Osteoblast (primary cell): ENCODE measurements at places on chromosomes 2 and 18. TPM values are rescaled to one million over a fixed set of nuclear protein-coding genes. Genes with fewer than 3 reads are reported as not detected.

- H3K4me3 ChIP-seq = no peak overlapping the region
Measured at GRCh38 chr2:152240559-152241231, 65.1 kb upstream of the STAM2 start.

- no peak overlapping the region for H3K27ac ChIP-seq
- H3K4me3 ChIP-seq = no peak overlapping the region
- no peak for DNase-seq
- H3K27me3 ChIP-seq = peaks cover 33% of the 10 kb centered on the region
Measured at GRCh38 chr2:56184500-56185011, 766 bp downstream of the CCDC85A start.

DNA sequence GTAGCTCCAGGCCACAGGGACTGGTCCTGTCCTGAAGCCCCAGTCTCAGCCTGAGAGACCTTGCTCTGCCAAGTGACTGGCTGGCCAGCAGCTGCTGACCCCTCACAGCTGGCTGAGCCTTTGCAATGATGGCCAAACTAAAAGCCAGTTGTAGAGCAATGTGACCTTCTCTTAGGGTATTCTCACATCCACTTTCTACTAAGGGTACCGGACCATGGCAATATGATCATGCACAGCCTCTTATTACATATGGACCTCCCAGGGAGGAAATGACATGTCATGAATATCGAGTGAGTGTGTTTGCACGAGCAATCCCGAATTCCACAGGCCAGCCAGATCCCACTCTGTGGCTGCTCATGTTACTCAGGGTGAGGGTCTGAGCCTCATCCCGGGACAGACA lies 213.9 kb downstream of the VAPA start:
- DNase-seq = no peak
- H3K27ac ChIP-seq = no peak overlapping the region
- peaks cover 34% of the 10 kb centered on the region for H3K27me3 ChIP-seq
- no peaks in the 10 kb centered on the region for H3K36me3 ChIP-seq
- no peaks in the 10 kb centered on the region for H3K4me1 ChIP-seq
- no peak overlapping the region for H3K4me3 ChIP-seq

- no peak overlapping the region for H3K27ac ChIP-seq
- no peaks in the 10 kb centered on the region for H3K4me1 ChIP-seq
- no peak overlapping the region for H3K4me3 ChIP-seq
Measured at GRCh38 chr18:24799176-24799575, 338.7 kb downstream of the HRH4 start.

DNA sequence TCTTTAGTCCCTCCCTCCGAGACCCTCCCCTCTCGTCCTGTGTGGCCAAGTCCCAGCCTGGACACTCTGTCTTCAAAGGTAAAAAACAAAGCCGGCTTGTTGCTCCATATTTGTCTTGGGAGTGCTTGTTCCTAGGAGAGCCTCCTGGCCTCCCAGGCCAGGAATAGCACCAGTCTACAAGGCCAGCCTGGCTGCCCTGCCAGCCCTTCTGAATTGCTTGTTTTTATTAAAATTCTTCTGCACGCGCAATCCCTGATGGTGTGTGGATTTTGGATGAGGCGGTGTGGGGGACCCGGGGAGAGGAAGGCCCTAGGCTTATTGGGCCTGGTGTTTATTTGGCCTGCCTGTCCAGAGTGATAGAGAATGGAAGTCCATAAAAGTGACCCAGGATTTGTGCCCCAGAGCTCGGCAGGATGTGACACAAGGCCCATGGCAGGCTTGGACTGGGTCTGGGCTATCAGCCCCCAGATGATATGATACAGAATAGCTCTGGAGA lies 297.3 kb downstream of the CYP26B1 start:
- no peak for DNase-seq
- no peak overlapping the region for H3K27ac ChIP-seq
- H3K4me3 ChIP-seq = no peak overlapping the region
- H3K36me3 ChIP-seq = no peaks in the 10 kb centered on the region
- H3K4me1 ChIP-seq = peaks cover 9% of the 10 kb centered on the region

- no peak overlapping the region for H3K27ac ChIP-seq
- no peaks in the 10 kb centered on the region for H3K36me3 ChIP-seq
- no peak overlapping the region for H3K4me3 ChIP-seq
- no peaks in the 10 kb centered on the region for H3K4me1 ChIP-seq
- no peaks in the 10 kb centered on the region for H3K27me3 ChIP-seq
Measured at GRCh38 chr2:117360586-117360985, 453.9 kb upstream of the DDX18 start.

DNA sequence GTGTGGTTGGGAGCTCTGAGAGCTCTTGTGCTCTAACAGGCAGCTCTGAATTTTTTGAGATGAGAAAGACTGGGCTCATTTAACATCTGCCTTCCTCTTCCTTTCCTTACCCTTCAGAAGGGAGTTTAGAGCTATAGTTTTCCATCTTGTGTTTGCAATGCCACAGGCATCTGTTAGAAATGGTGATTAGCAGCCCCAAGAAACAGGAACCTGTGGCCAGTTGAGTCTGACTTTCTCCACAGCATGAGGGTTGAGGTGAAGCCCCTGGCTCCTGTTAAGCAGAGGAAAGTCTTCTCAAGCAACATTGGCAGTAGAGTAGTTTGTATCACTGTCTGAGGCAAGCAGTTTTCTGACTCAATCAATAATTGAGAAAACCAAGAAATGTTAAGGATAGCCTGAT lies 577.4 kb downstream of the ZEB2 start:
- no peak for DNase-seq
- H3K4me1 ChIP-seq = peaks cover 6% of the 10 kb centered on the region
- H3K27ac ChIP-seq = no peak overlapping the region
- H3K27me3 ChIP-seq = no peaks in the 10 kb centered on the region

DNA sequence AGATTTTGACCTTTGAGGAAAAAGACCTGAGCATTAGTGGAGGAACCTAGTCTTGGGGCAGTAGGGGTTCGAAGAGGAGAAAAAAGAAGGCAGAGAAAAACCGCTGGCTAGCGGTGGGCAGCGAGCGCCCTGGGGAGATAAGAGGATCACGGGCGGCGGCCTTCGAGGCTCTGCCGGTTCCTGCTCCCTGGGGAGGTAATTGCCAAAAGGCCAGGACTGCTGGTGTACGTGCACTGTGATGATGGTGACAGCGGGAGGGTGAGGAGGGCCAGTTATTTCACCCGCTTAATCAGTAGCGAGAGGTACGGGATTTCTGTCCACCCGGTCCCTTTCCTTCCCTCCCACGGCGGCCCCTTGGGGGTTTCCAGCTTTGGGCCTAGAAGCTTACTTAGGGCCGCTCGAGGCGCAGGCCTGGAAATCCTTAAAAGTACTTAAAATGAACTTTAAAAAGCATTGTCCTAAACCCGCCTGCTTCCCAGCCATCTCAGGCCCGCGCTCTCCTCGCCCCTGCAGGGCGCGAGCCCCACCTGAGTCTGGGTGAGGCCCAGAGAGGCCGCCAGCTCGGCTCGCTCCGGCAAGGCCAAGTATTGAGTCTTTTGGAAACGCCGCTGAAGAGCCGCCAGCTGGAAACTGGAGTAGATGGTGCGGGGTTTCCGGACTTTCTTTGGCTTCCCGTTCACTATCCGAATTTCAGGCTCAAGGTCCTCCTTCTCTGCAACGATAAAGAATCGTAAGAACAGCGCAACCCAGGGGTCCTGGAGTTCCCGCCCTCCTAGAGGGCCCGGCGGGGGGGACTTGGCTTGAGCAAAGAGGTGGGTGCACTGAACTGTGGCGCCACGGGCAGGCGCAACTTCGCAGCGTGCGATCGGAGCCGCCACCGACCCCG lies 1.5 kb downstream of the DLX2 start:
- no peaks in the 10 kb centered on the region for H3K27me3 ChIP-seq
- H3K27ac ChIP-seq = peak overlapping the region; percentile 45
- H3K4me1 ChIP-seq = peaks cover 54% of the 10 kb centered on the region
- peak; percentile 73 for DNase-seq

DNA sequence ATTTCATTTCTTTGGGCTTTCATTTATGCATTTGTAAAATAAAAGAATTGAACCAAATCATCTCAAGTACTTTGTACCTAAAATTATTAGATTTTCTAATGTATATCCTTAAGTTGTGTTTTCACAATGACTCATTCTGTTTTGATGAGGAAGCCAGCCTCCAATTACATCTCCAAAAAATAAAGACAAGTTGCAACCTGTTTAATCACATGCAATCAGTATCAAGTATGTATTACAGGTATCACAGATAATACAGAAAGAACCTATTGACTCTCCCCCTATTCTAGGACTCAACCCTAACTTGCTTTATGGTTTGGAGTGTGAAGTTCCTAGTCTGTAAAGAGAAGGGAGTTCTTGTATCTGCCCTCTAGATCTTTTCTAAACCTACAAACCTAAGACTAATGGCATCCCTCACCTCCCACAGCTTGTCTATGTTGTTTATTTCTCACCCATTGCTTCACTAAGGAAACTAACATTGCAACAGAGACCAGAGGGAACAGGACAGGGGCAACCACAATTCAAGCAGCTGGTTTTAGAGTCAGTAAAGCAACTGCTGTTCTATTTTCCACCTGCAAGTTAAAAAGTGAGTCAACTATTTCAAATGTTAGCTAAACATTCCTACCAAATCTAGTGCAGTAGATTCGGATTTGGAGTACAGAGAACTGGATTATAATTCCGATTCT lies 141.1 kb upstream of the ETAA1 start:
- peaks cover 21% of the 10 kb centered on the region for H3K4me1 ChIP-seq
- no peak for DNase-seq
- no peaks in the 10 kb centered on the region for H3K27me3 ChIP-seq

DNA sequence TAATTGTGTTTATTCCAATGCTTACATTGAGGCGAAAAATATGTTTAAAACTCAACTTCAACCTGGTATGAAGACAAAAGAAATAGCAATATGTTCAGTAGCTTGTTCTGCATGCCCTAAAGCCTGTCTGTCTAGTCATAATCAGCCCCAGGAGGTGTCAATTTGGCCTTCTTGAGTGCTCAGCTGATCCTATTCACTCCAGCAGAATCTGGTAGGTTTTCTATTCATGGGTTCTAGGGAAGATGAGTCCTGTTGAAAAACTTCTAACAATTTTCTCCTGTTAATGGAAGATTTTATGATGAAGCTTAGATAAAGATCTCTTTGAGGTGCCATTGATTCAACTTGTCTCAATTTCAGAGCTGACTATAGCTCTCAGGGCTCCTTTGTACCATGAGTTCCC lies 402.0 kb upstream of the UBE2E3 start:
- no peak overlapping the region for H3K4me3 ChIP-seq
- H3K36me3 ChIP-seq = no peaks in the 10 kb centered on the region
- H3K4me1 ChIP-seq = peaks cover 5% of the 10 kb centered on the region
- no peak for DNase-seq

DNA sequence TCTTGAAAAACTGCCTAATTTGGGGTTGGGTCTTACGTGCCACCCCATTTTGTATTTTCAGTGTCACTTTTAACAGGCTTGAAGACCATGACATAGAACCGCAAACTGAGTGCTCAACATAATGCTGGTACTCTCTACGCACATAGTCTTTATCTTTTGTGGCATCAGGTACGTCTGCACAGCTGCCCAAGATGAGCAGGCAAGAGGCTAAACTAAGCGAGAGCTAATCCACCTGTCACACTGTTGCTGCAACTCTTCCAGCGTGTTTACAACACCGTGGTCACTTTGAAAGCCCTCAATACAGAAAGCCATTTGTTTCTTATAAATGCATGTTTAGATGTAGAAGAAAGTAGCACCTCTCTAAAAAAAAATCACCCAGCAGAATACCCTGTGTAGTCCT lies 270.0 kb upstream of the TCF4 start:
- no peak for DNase-seq
- peaks cover 27% of the 10 kb centered on the region for H3K4me1 ChIP-seq
- peak overlapping the region; percentile 69 for H3K27ac ChIP-seq
- H3K4me3 ChIP-seq = peak overlapping the region; percentile 69
- H3K27me3 ChIP-seq = no peaks in the 10 kb centered on the region

DNA sequence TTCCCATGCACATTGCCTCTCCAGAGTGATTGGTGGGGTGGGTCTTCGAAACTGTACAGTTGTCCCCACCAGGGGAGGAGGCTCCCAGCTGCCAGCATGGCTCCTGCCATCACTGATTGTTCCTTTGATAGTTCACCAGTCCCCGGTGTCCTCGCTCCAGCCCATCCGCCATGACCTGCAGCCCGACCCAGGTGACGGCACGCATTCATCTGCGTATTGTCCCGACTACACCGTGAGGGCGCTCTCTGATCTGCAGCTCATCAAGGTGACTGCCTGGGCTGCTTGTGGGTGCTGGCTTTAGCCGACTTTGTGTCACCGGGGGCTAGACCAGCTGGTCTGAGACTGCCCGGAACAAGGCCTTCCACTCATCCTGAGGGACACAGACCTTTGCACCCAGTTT lies 12.4 kb downstream of the CNNM3 start:
- peaks cover 6% of the 10 kb centered on the region for H3K36me3 ChIP-seq
- H3K27me3 ChIP-seq = no peaks in the 10 kb centered on the region
- DNase-seq = no peak
- H3K4me1 ChIP-seq = peaks cover 6% of the 10 kb centered on the region

DNA sequence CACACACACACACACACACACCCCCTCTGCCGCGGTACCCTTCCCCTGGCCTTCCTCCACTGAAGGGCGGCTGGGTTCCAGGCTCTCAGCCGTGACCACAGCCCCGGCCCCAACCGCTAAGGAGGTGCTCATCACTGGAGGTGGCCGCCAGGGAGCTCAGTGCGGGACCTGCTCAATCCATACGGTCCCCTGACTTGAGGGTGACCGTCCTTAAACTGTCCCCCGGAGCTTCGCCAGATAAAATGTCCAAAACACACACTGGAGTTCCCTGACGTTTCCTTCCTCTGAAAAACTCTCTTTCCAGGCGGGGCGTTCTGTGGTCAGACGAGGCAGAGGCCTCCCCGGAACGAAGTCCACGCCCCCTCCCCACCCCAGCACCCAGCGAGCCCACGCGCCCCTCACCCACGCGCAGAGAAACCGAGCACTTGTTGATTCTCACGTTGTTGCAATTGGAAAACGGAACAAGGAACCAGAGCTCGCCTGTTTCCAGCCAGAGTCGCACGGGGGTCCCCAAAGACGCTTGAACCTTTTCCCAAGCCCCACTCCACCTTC lies 1.4 kb downstream of the MBP start:
- peak overlapping the region; percentile 61 for H3K4me3 ChIP-seq
- H3K27ac ChIP-seq = no peak overlapping the region
- peaks cover 64% of the 10 kb centered on the region for H3K27me3 ChIP-seq
- peaks cover 18% of the 10 kb centered on the region for H3K4me1 ChIP-seq

DNA sequence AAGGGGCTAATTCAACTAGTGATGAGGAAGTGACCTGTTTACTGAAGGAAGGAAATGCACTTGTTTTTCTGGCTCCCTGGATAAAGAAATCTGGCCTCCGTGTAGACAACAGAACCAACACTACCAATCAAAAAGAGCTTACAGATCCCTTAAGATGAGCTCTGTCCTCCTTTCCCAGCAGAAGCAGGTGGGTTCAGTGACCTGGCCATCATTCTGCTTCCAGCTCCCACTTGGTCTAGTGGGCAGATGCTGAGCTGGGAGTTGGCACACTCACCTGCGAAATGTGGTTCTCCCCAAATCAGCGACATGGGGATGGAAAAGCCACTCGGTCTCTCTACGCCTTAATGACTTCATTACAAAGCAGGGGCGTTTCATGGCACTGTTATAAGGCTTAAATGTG lies 132.6 kb downstream of the AFF3 start:
- H3K36me3 ChIP-seq = peaks cover 8% of the 10 kb centered on the region
- no peaks in the 10 kb centered on the region for H3K27me3 ChIP-seq
- DNase-seq = no peak
- peak overlapping the region; percentile 63 for H3K27ac ChIP-seq
- H3K4me1 ChIP-seq = peaks cover 46% of the 10 kb centered on the region
- H3K4me3 ChIP-seq = no peak overlapping the region

GRCh38 chr2:27800856-27801255 lies 29.3 kb downstream of the MRPL33 start:
- peaks cover 59% of the 10 kb centered on the region for H3K4me1 ChIP-seq
- DNase-seq = no peak
- peak overlapping the region; percentile 98 for H3K27ac ChIP-seq
- H3K27me3 ChIP-seq = no peaks in the 10 kb centered on the region
- H3K36me3 ChIP-seq = no peaks in the 10 kb centered on the region

CAPN14 gene
- total RNA-seq = under 0.01 TPM in 2 replicates

FOXD4L1 gene
- under 0.01 and 0.29 TPM in 2 replicates for total RNA-seq

NXPH2 gene
- total RNA-seq = not detected in 2 replicates

SAG gene
- total RNA-seq = not detected in 2 replicates

PEX13 gene
- total RNA-seq = 33.3 and 34.0 TPM in 2 replicates
